Trophoblast cell (in vitro differentiated cells and primary cell): ENCODE measurements at places on chromosomes 13 and 19.
A peak's percentile ranks its signal among the peaks of the same experiment; 100 is the strongest.

- peak; percentile 89 for DNase-seq
Measured at GRCh38 chr19:51473009-51473707, 5.2 kb upstream of the CEACAM18 start.

DNA sequence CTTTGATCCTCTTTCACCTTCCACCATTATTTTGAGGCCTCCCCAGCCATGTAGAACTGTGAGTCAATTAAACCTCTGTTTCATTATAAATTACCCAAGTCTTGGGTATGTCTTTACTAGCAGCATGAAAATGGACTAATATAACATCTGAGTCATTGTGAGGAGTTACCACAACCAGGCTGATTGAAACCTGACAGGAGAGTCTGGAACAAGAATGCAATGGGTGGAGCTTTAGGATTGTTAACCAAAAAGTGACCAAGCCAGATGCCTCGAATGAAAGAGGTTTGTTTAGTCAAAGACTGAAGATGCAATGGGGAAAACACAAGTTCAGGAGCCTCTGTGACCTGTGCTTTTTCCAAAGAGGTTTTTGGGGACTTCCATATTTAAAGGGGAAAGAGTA, 659.0 kb downstream of the SLITRK6 start:
- no peak for DNase-seq

DNA sequence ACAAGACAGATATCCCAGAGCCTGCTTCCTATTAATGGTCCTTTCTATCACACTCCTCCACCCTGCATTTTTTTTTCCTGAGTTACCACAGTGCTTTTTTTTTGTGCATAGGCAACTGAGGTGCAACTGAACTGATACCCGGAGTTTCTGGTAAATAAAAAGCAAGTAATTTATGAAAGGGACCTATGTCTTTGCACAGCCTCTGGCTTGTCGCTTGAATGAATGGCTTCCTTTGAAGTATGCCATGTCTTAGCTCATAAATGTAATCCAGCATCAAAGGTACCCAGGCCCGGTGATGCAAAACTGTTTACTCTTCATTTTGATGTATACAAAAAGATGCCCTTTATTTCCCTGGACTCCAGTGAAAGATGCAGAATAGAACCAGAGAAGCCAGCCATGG, 31.8 kb downstream of the GSX1 start:
- no peak for DNase-seq

DNA sequence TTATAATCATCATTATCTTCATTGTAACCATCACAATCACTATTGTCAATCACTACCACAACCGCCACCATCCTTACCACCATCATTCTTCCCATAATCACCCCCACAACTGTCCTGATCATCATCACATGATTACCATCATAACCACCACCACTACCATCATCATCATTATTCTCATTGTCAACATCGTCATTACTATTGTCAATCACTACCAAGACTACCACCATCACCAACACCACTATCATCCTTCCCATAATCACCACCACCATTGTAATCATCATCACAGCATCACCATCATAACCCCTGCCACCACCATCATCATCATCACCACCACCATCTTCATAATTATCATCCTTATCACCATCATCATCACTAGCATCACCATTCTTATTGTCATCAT, 55.2 kb downstream of the MBD3L1 start:
- DNase-seq = no peak

DNA sequence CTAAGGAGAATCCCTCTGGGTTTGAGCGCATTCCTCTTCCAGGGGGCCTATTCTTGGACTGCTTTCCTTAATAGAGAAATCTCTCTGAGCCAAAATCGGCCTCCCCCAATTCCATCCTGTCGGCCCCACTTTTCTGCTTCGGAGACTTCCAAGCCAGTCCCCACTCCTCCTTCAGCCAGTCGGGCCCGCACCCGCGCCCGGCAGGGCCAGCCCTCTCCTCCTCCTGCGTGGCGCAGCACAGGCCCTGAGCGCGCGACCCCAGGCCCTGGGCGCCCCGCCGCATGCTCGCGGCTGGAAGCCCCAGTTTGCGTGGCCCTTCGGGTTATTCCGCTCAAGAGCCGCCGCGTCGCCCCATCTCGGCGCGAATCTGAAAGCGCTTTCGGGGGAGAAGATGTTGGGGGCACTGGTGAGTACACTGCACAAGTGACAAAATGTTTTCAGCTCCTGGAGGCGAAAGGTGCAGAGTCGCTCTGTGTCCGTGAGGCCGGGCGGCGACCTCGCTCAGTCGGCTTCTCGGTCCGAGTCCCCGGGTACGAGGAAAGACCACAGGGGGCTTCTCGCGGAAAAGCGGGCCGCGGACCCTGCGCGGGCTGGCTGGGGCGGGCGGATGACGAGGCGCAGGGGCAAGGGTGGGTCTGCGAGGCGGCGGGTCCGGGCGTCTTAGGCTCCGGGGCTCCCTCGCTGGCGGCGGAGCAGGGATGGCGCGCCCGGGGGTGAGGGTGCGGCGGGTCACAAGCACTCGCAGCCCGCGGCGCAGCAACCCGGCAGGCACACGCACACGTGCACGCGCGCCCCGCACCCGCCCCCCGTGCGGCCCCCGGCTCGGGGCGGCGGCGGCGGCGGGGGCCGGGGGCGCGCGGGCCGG, at the start of gene IL17D:
IL17D (plus strand) TSS at position 785 of the 865 bp plus-strand sequence. CDS start 303 bp downstream, outside the sequence.
- DNase-seq = no peak

DNA sequence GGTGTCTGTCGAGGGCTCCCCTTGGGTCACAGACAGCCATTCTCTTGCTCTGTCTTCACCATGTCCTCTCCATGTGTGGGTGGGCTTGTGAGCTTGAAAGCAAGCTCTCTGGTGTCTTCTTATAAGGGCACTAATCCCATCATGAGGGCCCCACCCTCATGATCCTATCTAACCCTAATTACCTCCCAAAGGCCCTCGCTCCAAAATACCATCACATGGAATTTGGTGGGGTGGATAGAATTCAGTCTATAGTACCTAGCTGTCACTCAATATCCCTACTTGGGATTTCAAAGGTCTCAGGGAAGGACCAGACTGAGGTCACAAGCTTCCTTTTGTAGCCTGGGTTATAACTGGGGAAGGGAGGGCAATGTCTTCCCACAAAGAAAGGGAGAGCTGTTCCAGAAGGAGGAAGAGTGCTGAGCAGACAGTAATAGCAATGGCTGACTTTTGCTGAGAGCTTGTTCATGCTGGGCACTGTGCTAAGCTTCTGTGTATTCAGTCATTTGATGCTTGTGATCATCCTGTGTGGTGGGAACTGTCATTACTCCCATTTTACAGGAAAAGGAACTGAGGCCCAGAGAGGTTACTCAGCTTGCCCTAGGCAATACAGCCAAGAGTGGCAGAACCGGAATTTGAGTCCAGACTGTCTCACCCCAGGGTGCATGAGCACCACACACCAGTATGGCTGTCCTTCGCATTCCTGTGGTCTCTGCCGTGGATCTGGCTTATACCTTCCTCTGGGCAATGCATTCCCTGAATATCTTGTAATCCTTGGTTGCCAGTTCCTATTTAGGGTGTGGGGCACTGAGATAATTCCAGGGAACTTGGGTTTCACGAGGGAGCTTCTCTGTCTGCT, 8.2 kb downstream of the FXYD5 start:
- peak; percentile 100 for DNase-seq

DNA sequence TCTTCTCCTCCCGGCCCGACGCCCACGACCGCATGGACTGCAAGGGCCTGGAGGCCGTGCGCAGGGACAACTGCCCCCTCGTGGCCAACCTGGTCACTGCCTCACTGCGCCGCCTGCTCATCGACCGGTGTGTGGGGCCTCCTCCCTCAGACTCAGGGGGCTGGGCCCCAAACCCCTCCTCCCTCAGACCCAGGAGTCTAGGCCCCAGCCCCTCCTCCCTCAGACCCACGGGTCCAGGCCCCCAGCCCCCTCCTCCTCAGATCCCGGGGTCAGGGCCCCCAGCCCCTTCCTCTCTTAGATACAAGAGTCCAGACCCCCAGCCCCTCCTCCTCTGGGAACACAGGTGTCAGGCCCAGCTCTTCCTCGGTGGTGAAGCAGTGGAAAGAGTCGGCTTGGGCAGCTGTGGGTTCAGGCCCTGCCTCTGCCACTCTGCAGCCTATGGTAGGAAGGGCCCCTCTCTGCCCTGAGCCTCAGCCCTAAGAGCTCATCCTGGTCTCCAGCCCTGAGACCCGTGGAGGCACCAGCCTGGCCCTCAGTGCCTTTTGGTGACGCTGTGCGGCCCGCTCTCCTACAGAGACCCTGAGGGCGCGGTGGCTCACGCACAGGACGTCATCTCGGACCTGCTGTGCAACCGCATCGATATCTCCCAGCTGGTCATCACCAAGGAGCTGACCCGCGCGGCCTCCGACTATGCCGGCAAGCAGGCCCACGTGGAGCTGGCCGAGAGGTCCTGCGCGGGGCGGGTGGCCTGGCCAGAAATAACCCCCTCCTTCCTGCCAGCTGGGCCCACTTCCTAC, 3.7 kb upstream of the SPIB start:
- DNase-seq = peak; percentile 42

GRCh38 chr13:27086599-27087265, 84.9 kb downstream of the USP12 start:
- no peak for DNase-seq

DNA sequence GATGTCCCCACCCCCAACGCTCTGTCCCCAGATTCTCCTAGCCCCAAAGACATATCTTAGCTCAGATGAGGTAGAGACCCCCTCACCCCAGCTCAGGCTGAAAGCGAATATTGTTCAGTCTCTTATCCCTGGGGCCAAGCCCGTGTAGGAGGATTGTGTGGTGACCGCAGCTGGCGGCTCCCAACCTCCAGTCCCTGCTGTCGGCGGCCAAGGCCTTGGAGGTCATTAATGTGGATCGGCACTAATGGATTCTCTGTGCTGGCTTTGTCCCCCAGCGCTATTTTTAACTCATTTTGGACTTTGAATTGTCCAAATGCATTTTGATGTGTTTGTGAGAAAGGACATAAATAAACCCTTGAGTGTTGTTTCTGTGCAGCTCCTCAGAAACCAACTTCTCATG, 124.2 kb downstream of the UQCRFS1 start:
- DNase-seq = no peak

DNA sequence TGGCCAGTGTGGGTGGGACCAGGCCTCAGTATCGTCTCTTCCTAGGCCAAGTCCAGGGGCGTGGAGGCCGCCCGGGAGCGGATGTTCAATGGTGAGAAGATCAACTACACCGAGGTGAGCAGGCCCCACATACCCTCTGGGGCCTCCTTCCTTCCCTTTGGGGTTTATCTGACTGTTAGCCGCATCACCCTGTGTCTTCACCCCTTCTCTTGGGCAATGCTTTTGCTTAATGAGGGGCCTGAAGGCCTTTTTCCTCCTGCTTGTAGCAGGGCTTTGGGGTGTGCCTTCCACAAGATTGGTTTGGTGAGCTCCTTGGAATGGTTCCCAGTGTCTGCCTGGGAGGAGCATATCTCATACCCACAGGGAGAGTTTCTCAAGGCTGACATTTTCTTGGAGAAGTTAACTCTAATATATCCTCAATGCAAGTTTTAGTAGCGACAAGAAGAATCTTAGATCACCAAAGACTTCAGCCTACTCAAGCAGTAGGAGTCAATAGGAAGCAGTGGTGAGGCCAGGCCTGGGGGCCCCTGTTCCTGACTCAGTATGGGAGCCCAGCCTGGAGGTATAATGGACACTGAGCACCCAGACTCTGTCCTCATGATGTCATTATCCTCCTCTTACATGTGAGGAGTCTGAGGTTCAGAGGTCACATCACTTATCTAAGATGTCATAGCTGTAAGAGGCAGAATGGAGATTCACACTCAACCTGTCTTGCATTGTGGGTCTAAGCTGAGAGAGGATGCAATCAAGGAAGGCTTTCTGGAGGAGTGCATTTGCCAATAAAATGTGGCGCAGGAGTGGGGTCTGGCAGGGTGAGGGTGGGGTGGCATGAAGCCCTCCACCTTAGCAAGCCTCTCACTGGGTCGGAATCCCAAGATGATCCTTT, 2.0 kb downstream of the GPI start:
- no peak for DNase-seq

DNA sequence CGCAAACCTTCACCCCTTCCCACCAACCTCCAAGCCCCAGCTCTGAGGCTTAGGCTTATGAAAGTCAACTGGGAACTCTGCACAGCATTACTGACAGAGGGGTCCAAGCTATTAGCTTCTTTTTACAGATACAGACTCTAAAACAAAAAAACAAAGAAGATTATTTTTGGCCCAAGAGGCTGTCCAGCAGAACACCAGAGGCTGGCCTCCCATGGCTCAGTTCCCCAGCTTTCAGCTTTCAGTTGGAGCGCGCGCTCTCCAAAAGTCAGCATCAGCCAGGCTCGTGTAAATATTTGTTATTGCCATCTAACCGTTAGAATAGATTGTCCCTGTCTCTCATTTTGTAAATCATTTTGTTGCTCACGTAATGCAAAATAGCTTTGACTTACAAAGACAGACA, 58.4 kb downstream of the ZIC5 start:
- no peak for DNase-seq

DNA sequence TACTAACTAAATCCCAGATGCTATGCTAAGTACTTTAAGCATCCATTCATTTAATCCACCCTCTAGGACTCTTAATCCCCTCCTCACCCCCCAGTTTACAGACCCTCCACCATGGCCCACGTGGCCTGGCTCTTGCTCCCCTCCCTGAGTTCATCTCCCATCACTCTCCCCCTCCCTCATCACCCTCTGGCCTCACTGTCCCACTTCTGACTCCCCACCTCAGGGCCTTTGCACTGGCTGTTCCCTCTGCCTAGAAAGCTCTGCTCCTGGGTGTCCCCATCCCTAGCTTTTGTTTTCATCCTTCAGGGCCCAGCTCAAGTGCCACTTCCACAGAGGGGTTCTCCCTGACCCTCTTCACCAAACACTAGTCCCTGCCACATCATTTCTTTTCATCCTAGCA, 4.2 kb downstream of the B9D2 start:
- DNase-seq = no peak

- DNase-seq = no peak
Measured at GRCh38 chr13:96988441-96988840, 5.8 kb downstream of the OXGR1 start.

DNA sequence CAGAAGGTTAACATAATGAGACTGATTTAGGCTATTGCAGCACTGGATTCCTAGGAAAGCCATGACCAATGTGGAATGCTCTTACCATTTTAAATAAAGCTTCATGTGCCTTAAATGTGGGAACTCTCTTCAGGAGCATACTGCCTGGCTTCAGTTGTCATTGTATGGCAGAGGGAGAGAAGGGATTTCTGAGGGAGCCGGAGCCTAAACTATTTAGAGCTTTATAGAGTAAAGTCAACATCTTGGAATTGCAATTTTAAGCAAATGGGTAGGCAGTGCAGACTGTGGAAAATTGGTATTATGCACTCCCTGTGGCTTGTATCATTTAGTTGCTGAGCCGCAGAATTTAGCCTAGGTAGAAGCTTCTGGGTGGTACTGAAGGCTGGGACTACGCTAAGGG, 2041.4 kb downstream of the PCDH9 start:
- no peak for DNase-seq

- no peak for DNase-seq
Measured at GRCh38 chr13:34611671-34612070, 330.4 kb upstream of the NBEA start.
